Eye (tissue), 1 donor: ENCODE measurements at places on chromosomes 5 and 9.
A peak's percentile ranks its signal among the peaks of the same experiment; 100 is the strongest.

- no peak for DNase-seq
Observed at GRCh38 chr5:143882520-143882919, 70.6 kb downstream of the HMHB1 start.

GRCh38 chr9:90204128-90204831, 438.3 kb downstream of the DIRAS2 start:
- DNase-seq = no peak

DNA sequence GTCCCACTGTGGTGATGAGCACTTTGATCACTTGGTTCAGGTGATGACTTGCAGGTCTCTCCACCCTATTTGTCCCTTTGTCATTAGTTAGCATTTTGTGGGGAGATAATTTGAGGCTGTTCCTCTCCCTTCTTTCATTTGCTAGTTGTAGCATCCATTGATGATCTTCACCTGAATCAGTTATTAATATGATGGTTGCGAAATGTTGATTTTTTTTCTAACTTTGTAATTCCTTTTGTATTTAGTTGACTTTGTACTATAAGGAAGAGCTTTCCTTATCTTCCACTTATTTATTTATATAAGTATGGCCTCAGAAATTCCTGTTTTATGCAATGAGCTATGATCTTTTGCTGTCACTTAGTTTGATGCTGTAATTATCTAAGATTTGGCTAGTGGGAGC, 12.6 kb downstream of the TRIO start:
- DNase-seq = no peak

GRCh38 chr5:156942064-156942463, 21.0 kb downstream of the TIMD4 start:
- DNase-seq = no peak

GRCh38 chr9:120757026-120757913, 35.9 kb downstream of the FBXW2 start:
- DNase-seq = no peak

DNA sequence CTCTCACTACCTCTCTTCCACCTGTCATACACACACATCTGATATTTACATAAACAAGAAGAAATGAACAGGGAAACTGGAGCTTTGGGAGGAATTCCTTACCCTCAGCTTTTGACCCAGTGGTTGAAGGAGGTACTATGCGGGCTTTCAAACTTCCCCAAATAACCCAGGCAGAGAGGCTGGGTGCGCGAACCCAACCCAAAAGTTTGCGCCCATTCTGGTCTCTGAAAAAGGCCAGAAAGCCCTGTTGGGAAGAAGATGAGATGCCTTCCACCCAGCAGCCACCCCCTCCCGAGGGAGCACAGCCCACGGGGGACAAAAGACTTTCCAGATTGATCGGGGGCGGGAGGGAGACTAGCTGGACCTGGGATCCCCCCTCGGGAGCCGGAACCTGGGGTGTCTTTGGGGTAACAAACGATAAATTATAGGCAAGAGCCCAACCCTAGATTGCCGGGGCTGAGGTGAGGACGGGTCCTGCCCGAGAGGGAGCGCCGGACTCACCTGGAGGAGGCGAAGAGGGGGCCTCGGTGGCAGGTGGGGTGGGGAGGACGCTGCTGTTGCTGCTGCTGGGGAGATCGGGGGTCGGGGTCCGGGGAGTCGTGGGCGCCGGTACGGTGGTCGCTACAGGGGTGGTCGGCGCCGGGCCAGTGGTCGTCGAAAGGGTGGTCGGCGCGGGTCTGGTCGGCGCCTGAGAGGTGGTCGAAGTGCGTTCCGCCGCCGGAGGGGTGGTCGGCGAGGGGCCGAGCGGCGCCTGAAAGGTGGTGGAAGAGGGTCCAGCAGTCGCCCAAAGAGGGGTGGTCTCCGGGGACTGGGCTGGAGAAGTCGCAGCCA, 798 bp downstream of the MEGF9 start:
- DNase-seq = peak; percentile 50

DNA sequence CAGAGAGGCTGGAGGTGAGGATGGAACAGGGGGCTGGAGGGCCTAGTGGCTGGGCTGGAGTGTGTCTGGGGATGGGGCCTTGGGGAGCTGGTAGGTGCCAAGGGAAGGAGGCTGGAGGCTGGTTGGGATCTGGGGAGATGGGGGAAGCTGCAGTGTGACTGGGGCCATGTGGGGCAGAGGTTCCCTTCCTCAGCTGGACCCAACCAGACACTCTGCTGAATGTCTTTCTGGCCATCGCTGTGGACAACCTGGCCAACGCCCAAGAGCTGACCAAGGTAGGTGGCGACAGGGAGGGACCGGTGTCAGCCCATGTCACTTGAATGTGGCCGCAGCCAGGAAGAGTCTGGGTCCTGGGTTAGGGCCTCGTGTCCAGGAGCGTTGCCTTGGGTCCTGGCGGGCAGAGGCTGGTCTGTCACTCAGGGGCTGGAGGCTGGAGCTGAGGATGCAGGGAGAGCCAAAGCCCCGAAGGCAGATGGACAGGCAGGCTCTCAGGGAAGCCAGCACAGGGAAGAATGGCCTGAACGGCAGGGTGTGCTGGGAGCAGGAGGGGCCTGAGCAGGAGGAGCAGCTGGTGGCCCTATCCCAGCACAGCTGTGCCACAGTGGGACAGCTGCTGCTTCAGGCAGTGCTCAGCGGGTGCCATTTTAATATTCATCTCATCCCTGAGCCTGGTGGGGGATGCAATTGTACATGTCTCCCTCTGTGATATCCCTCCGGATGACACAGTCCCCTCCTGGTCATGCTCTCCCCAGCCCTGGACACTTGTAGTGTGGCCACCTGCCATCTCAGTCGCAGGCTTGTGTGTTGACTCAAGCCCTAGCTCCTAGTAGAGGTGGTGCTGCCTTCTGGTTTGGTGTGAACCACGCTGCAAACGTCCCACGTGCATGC, 132.5 kb downstream of the CACNA1B start:
- peak; percentile 82 for DNase-seq

GRCh38 chr9:112894699-112895098, 4.0 kb upstream of the SLC46A2 start:
- no peak for DNase-seq

- DNase-seq = no peak
Observed at GRCh38 chr5:104018299-104018698, 455.7 kb upstream of the NUDT12 start.

DNA sequence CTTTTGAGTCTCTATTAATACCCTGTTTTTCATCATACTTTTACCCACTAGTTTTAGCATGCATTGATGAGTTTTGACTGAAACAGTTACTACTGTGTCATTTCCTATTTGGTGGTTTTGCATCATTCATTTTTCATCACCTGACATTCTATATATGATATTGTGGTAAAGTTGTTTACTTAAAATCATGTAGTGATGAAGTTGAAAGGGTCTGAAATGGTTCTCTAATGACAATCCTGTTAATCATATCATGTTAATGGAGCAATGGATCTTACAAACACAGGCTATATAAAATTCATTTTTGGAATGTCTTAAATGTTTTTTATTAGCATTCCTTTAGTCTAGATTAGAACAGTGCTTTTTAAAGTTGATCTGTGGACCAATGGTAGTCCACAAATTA, 84.1 kb downstream of the ERBIN start:
- DNase-seq = no peak

GRCh38 chr9:132644251-132644650, 25.5 kb downstream of the DDX31 start:
- no peak for DNase-seq

GRCh38 chr5:109866051-109866450, 176.3 kb downstream of the MAN2A1 start:
- no peak for DNase-seq

- DNase-seq = peak; percentile 11
Observed at GRCh38 chr5:7209658-7210057, 186.3 kb upstream of the ADCY2 start.

DNA sequence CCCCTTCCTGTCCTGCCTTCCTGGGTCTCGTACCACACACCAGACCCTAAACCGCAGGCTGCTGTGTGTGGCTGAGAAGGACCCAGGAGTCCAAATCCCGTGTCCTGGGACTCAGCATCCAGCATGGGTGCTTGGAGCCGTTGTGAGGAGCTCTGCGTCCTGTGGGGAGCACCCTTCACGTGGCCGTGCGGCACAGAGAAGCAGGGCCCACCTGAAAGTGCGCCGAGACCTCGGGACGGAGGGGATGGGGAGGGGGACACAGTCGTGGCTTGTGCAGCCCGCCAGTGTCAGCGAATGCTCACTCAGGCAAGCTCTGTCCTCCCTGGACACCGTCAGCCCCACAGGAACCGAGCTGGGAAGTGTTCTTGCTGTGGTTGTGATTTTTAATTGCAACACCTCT, 244.6 kb downstream of the CACNA1B start:
- DNase-seq = no peak

DNA sequence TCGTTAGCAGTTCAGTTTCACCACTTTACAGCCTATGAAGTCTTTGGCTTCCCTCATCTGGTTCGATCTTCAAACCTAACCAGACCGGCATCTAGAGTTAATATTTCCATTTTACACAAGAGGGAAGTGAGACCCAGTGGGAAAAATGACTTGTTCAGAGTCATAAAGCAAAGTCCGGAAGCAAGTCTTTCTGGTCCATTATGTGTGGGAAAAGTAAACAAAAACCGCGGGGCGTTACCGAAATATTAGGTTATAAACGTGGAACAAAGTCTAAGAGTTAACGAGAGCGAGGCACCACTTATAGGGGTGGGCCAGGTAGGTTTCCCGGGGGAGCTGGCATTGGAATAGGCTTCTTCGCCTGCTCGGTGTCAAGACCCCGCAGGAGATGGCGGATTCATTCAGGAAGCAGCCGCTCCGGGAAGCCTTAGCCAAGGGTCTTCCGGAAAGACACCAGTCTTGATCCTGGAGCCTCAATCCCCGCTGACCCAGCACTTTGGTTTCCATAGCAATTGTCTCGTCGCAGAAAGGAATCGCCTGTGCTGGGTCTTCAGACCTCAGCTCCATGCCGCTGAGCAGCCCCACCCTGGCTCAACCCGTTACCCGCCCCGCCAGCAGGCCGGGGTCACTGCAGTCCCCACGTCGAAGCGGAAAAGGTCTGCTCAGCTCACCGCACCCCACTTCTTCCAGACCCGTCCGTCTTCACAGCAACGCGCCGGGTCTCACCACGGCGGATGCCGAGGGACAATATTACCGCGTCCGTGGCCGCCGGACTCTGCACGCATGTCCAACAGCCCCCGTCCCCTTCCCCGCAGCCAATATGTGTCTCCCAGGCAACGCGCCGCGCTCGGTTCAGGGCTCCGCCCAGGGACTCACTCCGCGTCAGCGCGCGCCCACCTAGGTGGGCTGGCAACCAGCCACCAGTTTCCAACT, at the start of gene C5orf52:
Gene C5orf52, plus strand, starts transcription at position 872 of the 930 bp plus-strand sequence. CDS start 82 bp downstream, outside the sequence.
- peak; percentile 90 for DNase-seq

DNA sequence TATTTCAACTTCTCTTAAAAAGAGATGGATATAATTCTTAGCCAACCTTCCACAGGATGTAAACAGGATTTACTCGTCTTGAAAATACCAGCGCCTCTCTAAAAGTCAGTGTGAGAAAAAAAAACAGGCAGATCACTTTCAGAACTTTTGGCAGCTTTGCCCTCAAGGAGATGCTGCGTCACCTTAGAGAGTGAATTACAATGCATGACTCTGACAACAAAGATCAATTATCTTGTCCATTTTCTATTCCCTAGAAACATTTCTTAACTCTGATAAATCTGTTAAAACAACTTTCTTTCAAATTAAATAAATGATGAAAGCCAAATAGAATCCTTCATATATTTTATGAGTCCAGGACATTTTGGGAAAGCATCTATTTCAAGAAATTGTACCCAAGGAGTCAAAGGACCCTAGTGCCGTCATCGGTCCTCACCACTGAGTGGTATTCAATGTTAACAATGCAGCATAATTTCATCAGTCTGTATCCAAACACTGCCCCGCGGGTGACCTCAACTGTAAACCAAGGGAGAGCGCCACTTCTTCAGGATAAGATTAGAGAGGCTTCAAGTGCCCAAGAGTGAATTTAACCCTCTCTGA, 536.0 kb downstream of the PDE4D start:
- peak; percentile 89 for DNase-seq

GRCh38 chr5:109996246-109996645, 306.5 kb downstream of the MAN2A1 start:
- peak; percentile 20 for DNase-seq

- DNase-seq = no peak
Observed at GRCh38 chr5:93225748-93226147, 355.3 kb downstream of the NR2F1-AS1 start.

GRCh38 chr5:39440958-39441624, 16.3 kb upstream of the DAB2 start:
- no peak for DNase-seq

- peak; percentile 46 for DNase-seq
Observed at GRCh38 chr9:98306384-98307145, 51.1 kb upstream of the TBC1D2 start.

DNA sequence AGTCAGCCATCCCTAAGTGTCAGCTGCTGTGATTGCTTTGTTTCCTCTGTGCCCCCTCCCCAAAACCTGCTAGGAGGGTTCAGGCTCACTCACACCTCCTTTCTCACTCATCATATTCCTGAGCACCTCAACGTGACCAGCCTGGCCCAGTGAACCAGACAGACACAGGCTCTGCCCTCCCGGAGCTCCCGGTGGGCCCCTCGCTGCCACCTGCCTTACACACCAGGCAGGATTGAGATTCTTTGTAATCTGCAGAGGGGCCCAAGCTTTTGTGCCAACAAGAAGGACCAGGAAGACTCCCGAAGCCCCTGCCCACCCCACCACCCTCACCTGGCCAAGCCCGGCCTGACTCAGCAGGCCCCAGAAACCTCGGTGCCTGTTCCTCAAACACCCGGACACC, 87.8 kb downstream of the NTNG2 start:
- no peak for DNase-seq

DNA sequence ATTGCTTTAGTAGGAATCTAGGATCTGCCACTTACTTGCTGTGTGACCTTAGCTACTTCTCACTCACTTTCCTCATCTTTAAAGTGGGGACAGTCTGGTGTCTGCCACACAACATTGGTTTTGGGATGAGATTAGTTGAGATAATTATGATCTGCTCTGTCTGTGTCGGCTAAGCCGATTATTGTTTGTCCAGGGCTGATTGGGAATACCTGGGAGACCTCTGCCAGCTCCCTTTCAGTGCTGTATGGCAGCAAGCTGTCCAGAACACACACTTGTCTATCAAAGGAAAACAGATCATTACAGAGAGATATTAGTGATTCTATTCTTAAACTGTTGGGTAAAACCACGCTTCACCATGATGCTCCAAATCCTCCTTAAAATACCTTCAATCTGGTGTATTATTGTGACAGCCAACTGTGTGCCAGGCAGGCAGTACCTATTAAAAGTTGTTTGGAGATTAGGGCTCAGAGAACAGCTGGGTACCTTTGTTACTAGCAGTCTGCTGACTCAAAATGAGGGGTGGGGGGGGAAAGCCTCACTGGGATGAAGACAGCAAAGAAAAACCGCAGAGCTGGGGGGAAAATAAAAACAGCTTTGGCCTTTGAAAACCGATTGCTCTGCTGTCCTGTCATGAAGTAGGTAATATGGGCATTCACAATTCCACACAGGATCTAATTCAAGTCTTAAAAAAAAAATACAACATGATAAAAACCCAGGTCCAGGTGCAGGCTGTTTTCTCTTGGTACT, 458.4 kb upstream of the C9orf72 start:
- peak; percentile 49 for DNase-seq

DNA sequence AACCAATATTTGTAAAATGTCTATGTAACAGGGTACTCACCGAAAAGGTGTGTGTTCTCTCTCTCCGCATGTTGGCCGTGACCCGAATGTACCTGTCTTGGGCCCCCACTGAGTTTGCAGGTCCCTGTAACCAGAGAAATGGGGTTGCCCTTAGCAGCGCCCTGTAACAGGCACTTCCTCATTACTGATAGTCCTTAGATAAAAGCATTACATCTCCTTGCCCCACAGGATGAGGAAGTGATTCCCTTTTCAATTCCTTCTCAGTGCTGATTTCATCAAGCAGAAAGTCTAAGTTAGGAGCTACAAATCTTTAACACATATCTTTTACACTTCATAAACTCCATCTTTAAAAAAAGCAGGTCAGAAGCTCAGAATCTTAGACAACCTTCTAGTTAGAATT, 15.2 kb upstream of the HMHB1 start:
- no peak for DNase-seq

- no peak for DNase-seq
Observed at GRCh38 chr9:38208206-38208901, 139.3 kb upstream of the SHB start.
